ENCODE measurements at places on chromosomes 13 and 19. TPM values are rescaled to one million over a fixed set of nuclear protein-coding genes. Genes with fewer than 3 reads are reported as not detected.

DNA sequence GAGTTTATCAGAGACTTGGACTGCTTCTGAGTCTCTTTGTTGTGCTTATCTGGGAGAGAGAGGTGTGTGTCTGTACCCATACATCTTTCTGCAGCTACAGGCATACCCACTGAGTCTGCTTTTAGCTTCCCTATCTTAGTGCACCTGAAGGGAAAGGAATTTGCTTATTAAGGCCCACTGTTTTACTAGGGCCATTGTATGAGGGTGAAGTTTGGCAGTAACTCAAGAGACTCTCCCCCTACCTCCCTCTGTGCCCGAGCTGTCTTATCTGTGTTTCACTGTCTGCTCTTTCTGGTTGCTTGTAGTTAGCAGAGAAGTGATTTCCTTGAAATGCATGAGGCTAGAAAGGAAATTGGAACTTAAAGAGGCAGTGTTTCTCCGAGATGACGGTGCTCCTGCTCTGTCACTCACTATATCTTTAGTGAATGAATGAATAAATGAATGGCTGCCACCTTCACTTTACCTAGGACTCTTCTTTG is 678 bp upstream of the CD33 start:
- H3K36me3 ChIP-seq: no peaks in the 10 kb centered on the region
- H3K27me3 ChIP-seq: no peaks in the 10 kb centered on the region
- H3K27ac ChIP-seq: no peak overlapping the region
- no peak for DNase-seq

- no peak for DNase-seq
- no peak overlapping the region for H3K27ac ChIP-seq
Observed at GRCh38 chr19:7811989-7812388, 18.0 kb upstream of the EVI5L start.

- peaks cover 19% of the 10 kb centered on the region for H3K27me3 ChIP-seq
- H3K27ac ChIP-seq: no peak overlapping the region
- no peak for DNase-seq
Observed at GRCh38 chr13:35475212-35475959, 1.1 kb downstream of the MAB21L1 start.

- DNase-seq: no peak
- H3K4me1 ChIP-seq: no peaks in the 10 kb centered on the region
- H3K4me3 ChIP-seq: no peak overlapping the region
Observed at GRCh38 chr13:26370553-26370952, 116.6 kb downstream of the CDK8 start.

GRCh38 chr13:76533251-76533650 is 353.0 kb downstream of the KCTD12 start:
- H3K4me3 ChIP-seq: no peak overlapping the region
- no peak for DNase-seq
- H3K27me3 ChIP-seq: no peaks in the 10 kb centered on the region
- H3K27ac ChIP-seq: no peak overlapping the region
- H3K36me3 ChIP-seq: no peaks in the 10 kb centered on the region

DNA sequence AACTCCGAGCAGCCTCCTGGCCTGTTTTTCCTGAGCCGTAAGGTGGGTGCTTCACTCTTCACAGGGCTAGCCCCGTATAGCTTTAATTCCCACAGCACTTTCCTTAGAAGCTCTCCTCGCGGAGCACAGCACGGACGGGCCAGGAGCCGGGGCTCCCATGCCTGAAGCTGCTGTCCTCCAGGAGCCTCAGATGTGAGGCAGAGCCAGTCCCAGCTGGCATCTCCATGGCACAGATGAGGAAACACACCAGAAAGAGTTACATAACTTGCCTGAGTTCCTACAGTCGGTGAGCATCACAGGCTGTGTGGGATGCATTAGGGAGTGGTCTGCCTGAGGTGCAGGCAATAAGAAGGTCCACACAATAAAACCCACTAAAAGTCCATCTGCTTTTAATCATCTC is 118.5 kb downstream of the ATP8A2 start:
- no peaks in the 10 kb centered on the region for H3K36me3 ChIP-seq
- no peaks in the 10 kb centered on the region for H3K27me3 ChIP-seq
- no peak overlapping the region for H3K4me3 ChIP-seq

DNA sequence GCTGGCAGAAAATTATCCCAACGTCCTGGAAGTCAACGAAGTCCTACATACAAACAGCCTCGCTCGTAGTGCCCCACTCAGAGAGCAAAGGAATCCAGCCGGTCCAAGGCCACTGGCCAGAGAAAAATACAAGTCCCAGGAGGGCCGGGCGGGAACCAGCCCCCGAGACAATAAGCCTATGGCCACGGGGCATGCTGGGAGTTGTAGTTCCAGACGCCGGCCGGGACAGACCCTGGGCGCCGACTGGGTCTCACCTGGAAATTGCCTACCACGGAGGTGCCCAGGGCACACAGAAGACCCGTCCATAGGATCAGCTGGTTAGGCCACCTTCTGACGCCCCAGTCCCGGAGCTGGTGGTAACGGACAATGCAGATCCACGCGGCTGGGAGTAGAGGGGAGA is 5.4 kb downstream of the TMEM150B start:
- no peak for DNase-seq
- no peak overlapping the region for H3K27ac ChIP-seq
- peaks cover 29% of the 10 kb centered on the region for H3K27me3 ChIP-seq
- no peaks in the 10 kb centered on the region for H3K36me3 ChIP-seq
- H3K4me3 ChIP-seq: no peak overlapping the region

The GGACT gene
- 7.9 TPM for total RNA-seq

The MBD3L2 gene
- total RNA-seq: not detected

DNA sequence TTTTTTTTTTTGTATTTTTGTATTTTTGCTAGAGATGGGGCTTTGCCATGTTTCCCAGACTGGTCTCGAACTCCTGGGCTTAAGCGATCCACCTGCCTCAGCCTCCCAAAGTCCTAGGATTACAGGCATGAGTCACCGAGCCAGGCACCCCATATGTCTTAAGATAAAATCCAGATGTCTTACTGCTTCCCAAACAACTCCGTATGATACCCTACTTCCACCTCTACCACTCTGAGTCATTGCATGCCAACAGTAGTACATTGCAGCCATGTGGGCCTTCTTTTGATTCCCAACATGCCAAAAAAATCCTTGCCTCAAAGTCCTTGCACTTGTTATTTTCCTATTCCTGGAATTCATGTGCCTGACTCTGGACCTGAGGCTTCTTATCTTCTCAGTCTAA is 799.2 kb downstream of the GPC5 start:
- DNase-seq: no peak
- H3K36me3 ChIP-seq: no peaks in the 10 kb centered on the region
- H3K27me3 ChIP-seq: no peaks in the 10 kb centered on the region
- H3K4me3 ChIP-seq: no peak overlapping the region

DNA sequence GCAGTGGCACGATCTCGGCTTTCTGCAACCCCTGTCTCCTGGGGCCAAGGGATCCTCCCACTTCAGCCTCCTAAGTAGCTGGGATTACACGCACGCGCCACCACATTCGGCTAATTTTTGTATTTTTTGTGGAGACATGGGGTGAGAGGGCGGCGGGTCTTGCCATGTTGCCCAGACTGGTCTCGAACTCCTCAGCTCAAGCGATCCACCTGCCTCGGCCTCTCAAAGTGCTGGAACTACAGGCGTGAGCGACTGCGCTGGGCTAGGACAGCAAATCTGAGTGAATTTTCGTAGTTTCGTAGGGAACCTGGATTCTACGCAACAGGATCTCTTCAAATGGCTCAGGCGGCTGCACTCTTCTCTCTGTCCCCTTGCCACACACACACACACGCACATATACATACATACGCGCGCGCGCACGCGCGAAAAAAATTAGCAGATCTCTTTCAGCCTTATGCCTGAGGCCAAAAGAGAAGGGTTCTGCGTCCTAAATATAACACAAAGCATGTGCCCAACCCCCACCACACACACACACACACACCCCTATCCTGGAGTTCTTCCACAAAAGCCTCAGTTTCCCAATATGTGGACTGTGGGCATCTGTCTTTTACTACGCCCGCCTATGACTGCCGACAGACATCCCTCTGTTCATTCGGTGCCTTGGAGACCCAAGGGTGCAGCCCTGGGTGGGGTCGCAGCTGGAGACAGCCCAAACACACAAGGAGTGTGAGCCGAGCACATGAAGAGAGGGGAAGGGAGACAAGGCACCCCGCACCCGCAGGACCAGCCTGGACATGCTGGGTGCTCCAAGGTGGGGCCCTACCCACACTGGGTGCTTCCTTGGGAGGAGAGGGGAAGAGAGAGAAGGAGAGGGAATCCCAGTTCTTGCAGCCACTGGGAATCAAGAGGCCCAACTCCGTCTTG is 616 bp downstream of the PINLYP start:
- H3K27ac ChIP-seq: peak overlapping the region; percentile 94
- peaks cover 9% of the 10 kb centered on the region for H3K36me3 ChIP-seq
- no peak for DNase-seq
- peak overlapping the region; percentile 52 for H3K4me3 ChIP-seq

The ZNF439 gene
- total RNA-seq: 6.6 TPM

DNA sequence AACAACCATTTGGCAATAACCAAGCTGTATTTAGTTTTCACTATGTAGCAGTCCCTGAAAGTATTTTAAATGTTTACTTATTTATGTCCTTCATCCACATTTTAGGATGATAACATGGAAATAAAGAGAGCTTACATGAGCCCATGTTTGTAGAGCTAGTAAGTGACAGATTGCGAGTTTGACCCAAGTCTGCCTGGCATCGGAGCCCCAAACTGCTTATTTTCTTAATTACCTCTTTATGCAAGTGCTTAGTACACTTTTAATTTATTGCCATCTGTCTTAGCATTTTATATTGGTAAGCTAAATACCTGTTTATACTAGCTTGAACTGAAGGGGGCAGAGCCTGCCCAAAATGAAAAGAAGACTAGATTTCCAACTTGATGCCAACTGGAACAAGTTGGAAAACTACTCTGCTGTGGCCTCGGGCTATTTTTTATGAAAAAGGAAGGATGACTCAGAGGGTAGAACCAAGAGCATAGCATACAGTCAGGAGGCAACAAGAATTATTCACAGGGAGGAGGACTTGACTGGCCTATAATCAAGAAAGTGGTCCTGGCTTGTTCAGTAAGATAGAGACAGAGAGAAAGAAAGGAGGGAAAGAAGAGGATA is 150.2 kb downstream of the NDFIP2 start:
- H3K36me3 ChIP-seq: no peaks in the 10 kb centered on the region
- DNase-seq: no peak
- H3K27ac ChIP-seq: no peak overlapping the region
- H3K27me3 ChIP-seq: no peaks in the 10 kb centered on the region
- no peaks in the 10 kb centered on the region for H3K4me1 ChIP-seq

The CD37 gene
- 369 TPM for total RNA-seq

GRCh38 chr13:21106089-21106488 is 44.7 kb upstream of the LATS2 start:
- H3K4me3 ChIP-seq: no peak overlapping the region
- DNase-seq: no peak
- H3K27ac ChIP-seq: no peak overlapping the region
- no peaks in the 10 kb centered on the region for H3K36me3 ChIP-seq
- peaks cover 3% of the 10 kb centered on the region for H3K4me1 ChIP-seq

The ZNF546 gene
- 6.8 TPM for total RNA-seq

The ZNF180 gene
- 9.7 TPM for total RNA-seq

DNA sequence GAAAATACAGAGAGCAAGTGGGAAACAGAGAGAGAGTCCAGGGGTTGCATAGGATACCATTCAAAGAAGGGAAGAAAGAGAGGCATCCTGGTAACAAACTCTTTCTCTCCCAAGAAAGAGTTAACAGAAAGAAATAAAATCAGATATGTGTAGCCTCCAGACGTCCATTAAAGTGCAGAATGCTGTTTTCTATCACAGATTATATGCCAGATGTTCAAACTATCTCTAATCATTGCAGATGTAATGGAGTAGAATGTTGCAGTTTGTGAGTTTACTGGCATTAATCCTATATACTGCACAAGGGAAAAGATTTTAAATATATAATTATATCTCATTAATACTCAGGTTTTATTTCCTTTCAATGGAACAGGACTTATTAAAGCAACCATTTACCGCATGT is 369.4 kb downstream of the ZNF536 start:
- no peak for DNase-seq
- H3K36me3 ChIP-seq: no peaks in the 10 kb centered on the region
- no peaks in the 10 kb centered on the region for H3K4me1 ChIP-seq
- H3K4me3 ChIP-seq: no peak overlapping the region

DNA sequence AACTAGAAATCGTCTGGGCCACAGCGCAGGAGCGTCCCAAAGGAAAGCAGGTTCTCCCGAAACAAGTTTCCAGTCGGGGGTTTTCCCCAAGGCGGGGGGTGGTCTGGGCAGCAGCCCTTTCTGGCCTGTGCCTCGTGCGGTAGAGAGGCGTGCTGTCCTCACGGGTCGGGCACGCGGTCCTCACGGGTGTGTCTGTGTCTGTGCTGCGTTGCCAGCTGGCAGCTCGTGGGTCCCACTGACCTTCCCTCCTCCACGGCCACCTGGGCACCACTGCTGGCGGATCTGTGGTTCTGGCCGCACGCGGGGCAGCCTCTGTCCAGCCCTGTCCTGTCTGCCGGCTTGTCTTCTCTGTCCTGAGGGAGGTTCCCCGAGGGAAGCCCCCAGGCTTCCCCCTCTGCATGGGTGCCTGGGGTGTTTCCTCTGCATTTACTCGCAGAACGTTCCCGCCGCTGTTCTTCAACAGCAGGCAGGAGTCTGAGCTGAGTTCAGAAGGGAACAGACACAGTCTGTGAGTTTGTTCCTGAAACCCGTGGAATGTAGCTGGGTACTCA is 98.2 kb upstream of the MCF2L start:
- no peaks in the 10 kb centered on the region for H3K27me3 ChIP-seq
- H3K4me1 ChIP-seq: peaks cover 35% of the 10 kb centered on the region
- H3K36me3 ChIP-seq: peaks cover 20% of the 10 kb centered on the region
- H3K4me3 ChIP-seq: no peak overlapping the region

- no peaks in the 10 kb centered on the region for H3K27me3 ChIP-seq
- H3K4me1 ChIP-seq: no peaks in the 10 kb centered on the region
- no peak for DNase-seq
Observed at GRCh38 chr13:106656186-106656585, 88.2 kb upstream of the ARGLU1 start.

The POLR1G gene
- total RNA-seq: 5.0 TPM

The CYP2A7 gene
- not detected for total RNA-seq

- DNase-seq: no peak
- H3K27ac ChIP-seq: no peak overlapping the region
- H3K4me1 ChIP-seq: no peaks in the 10 kb centered on the region
- no peaks in the 10 kb centered on the region for H3K36me3 ChIP-seq
- no peak overlapping the region for H3K4me3 ChIP-seq
Observed at GRCh38 chr13:47480121-47480520, 521.0 kb downstream of the SUCLA2 start.

Data from T-cell (primary cell).